BJ (cell line): ENCODE measurements at places on chromosomes 16 and 17.
A peak's percentile ranks its signal among the peaks of the same experiment; 100 is the strongest.

DNA sequence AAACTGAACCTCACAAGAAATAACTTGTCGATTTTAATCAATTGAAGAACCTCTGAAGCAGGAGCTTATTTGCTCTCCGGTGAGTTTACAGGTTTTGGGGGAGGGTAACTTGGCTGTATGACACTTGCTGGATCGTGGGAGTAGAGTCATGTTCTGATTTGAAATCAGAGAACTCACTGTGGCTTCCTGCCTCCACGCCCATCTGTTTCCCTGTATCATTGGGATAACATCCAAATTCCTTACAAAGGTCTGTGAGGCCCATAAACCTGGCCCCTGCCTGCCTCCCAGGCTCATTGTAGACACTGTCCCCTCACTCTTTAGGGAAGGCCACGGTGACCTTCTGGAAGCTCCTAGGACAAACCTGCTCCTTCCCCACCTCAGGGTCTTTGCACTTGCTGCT lies 48.3 kb downstream of the C17orf67 start:
- peak; percentile 14 for DNase-seq

GRCh38 chr17:69485901-69486643 lies 71.6 kb downstream of the MAP2K6 start:
- DNase-seq: no peak

DNA sequence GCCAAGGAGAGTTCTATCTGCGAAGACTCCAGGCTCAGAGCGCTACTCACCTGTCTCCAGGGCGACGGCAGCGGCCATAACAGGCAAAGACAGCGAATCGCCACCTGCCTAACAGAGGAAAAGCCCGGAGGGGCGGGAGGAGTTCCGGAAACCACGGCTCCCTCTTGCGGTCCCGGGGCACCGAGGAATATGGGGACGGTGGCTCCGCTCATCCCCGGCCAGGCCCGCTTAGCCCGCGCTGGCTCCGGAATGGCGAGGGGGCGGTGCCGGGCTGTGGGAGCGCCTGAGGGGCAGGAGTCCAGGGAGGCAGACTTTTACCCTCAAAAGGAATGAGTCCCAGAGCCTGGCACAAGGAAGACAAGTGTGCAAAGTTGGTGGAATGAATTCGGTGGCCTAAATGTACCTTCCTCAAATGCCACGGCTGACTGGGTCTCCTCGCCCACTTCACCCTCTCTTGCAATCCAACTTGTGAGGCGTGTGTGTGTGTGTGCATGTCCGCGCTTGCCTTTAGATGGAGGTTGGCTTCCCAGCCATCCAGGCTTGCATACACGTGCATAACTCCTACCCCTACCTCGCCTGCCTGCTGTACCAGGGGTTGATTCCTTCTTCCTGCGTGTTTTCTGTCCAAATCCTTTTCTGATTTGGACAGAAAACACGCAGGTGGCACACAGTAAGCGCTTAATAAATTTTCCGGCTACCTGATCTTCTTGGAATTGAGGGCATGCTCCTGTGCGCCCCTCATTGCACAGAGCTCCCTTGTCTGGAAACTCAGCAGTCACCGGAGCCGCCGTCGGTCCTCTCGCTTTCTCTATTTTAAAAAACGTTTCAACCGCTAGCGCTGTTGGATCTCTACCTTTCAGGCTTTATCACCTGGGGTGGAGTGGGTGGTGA lies 3.5 kb downstream of the C17orf100 start:
- no peak for DNase-seq

DNA sequence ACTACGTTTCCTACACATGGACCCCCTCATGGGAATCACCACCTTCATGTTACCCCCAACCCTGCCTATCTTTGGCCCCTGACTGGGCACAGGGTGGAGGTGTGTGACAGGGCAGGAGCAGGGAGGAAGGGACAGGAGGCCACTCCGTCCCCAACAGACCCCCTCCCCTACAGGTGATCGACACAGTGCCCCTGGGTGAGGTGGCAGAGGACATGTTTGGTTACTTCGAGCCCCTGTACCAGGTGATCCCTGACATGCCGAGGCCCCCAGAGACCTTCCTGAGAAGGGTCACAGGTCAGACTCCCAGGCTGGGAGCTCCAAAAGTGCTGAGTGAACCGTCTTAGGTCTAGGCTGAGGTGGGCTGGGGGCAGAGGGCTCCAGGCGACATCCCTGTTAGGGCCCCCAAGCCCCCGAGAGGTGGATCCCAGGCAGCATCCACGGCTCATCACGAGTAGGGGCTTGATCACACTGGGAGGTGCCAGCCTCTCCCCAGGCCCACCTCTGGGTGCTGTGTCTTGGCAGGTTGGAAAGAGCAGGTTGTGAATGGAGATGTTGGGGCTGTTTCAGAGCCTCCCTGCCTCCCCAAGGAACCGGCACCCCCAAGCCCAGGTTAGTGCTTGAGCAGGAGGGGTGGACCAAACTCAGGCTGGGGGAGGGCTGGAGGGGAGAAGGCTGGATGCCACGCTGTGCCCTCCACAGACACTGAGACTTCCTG lies 1.5 kb downstream of the ACBD4 start:
- DNase-seq: no peak

GRCh38 chr17:78241277-78242023 lies 10.0 kb downstream of the TMEM235 start:
- DNase-seq: no peak

- no peak for DNase-seq
Measured at GRCh38 chr17:8628609-8629169, 1.8 kb downstream of the MYH10 start.

DNA sequence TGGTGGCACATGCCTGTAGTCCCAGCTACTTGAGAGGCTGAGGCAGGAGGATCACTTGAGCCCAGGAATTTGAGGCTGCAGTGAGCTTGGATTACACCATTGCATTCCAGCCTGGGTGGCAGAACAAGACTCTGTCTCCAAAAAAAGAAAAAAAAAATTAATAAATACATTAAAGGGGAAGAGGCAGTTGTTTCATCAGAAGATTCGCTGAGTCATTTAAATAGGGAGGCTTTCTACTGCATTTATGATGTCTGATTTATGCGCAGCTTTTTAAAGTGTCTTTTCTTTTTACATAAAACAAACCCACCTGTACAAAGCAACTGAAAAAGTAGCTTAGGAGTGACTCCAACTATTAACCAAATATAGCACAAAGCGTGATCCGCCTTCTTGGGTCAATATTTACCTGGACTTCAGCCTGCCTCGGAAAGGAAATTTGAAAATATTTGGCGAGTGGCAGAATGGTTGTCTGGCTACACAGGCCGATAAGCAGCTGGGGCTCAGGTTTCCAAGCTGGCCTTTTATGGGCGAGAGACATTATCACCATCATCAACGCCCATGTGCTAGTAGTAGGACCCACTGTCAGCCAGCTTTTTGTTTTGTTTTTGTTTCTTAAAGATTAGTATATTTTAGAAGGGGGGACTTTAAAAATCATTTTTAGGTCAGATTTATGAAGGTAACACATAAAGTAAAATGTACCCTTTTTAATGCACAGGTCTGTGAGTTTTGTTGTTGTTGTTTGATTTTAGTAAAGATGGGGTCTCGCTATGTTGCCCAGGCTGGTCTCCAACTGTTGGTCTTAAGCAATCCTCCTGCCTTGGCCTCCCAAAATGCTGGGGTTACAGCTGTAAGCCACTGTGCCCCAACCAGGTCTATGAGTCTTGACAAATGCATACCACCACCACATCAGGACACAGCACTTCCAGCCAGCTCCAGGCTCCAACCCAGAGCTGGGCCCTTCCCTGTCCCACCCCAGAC lies 42.5 kb upstream of the RASD1 start:
- no peak for DNase-seq

GRCh38 chr17:67466251-67466796 lies 89.2 kb downstream of the PITPNC1 start:
- no peak for DNase-seq

DNA sequence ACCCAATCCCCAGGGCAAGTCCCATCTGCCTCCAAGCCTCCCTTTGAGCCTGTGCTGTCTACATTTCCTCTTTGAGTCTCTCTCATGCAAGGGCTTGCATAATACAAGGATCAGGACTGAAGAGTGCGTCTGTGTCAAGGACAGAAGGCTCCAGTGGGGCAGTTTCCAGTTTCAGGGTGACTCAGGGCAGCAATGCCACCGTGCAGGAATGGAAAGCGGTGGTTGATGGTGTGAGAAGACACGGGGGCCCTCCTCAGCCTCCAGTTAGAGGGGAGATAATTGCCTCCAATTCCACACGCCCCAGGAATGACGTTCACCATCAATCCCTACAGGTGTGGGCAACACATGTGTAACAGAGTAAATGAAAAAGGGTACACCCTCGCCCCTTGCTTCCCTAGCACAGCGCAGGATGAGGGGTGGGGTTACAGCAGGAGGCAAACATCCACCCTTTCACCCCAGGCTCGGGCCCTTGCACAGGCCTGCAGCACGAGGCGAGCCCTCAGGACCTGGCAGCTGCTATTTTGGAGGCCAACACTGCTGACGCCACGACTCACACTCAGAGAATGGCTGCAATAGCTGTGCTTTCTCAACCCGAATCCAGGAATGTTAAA lies 24.8 kb upstream of the SLC25A19 start:
- no peak for DNase-seq

DNA sequence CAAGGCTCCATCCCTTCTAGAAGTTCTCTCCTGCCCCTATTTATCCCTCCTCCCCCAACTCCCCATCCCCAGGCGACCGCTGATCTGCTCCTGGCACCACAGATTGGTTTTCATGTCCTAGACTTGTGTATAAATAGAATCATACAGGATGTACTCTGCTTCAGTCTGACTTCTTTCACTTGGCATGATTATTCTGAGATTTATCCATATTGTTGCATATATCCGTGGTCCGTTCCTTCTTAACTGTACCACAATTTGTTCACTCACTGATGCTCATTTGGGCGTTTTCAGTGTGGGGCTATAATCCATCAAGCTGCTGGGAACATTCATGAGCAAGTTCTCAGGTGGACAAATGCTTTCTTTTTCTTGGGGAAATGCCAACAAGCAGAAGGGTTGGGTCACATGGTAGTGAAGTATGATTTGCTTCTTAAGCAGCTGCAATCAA lies 23.9 kb downstream of the PITPNM3 start:
- DNase-seq: no peak

DNA sequence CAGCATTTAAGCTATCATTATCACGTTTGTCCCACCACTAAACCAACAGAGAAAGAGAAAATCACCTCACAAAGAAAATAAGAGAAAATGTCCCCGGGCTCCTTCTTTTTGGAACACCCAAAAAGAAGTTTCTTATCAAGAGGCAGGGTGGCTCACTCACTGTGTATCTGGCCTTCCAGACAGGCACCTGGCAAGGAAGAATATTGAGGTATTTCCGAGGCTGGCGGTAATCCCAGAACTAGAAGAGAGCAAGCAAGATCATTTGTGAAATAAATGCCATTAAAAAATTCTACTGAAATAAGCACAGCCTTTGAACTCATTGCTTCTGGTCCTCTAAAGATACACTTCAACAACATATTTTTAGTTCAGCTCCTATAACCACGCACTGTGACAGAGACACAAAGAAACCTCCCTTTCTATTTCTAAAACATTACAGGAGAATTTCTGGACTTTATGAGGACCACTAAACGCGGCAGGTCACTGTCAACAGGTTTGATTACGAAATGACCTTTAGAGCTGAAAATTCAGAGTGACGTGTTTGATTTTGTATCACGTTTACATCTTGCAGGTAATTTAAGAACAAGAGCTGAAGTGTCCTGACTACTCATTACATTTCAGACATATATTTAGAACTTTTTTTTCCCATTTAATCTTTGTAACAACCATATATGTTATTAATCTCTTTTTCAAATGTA lies 61.0 kb downstream of the WDR59 start:
- DNase-seq: no peak
